Dermis lymphatic vessel endothelial cell (primary cell): ENCODE measurements at places on chromosomes 6 and 20. TPM values are rescaled to one million over a fixed set of nuclear protein-coding genes. Genes with fewer than 3 reads are reported as not detected.

Gene TEAD3
- total RNA-seq = 0.17 and 0.22 TPM in 2 replicates

Gene CGA
- total RNA-seq = 0.11 TPM in 1 of 2 replicates, not detected in the other

Gene ZC2HC1B
- not detected in 2 replicates for total RNA-seq

Gene TNXB
- 10.1 and 17.2 TPM in 2 replicates for total RNA-seq

Gene SLC24A3
- 0.34 and 1.8 TPM in 2 replicates for total RNA-seq
